WERI-Rb-1 (cell line): ENCODE measurements at places on chromosomes 12 and 14.

DNA sequence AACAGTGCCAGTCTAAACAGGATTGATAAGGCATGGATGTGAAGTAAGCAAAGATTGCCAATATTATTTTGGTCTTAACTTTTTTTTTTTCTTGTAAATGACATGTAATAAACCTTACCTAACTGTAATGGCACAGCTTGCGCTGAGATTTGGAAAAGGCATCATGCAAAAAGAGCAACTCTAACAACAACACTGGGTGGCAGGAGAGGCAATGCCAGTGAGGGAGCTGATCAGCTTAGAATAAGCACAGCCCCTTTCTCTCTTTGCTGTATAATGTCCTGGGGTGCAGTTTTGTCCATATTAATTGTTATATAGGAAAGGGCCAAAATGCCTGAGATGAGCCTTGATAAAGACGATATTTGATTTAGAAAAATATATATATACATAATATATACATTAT, 1589.7 kb upstream of the FLRT2 start:
- no peak for DNase-seq

- no peak for DNase-seq
Measured at GRCh38 chr12:113092607-113093408, 36.3 kb downstream of the DTX1 start.

- no peak for DNase-seq
Measured at GRCh38 chr14:103739466-103739792, 23.8 kb downstream of the ZFYVE21 start.

DNA sequence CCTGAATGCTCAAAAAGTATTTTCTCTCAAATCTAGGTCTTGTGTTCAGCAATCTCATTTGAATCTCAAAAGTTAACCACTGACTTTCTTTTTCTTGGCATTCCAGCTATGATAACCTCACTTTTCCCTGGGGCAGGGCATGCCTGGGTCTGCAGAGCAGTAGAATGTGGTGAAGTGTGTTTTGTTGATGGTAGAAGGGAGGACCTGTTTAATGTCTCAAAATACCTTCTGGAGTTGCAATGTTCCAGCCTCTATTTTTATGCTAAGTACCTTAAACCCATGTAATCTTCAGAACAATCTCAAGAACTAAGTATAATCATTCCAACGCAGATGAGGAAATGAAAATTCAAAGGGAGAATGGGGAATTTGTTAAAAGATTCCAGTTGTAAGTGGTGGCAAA, 82.1 kb upstream of the FUT8 start:
- no peak for DNase-seq

DNA sequence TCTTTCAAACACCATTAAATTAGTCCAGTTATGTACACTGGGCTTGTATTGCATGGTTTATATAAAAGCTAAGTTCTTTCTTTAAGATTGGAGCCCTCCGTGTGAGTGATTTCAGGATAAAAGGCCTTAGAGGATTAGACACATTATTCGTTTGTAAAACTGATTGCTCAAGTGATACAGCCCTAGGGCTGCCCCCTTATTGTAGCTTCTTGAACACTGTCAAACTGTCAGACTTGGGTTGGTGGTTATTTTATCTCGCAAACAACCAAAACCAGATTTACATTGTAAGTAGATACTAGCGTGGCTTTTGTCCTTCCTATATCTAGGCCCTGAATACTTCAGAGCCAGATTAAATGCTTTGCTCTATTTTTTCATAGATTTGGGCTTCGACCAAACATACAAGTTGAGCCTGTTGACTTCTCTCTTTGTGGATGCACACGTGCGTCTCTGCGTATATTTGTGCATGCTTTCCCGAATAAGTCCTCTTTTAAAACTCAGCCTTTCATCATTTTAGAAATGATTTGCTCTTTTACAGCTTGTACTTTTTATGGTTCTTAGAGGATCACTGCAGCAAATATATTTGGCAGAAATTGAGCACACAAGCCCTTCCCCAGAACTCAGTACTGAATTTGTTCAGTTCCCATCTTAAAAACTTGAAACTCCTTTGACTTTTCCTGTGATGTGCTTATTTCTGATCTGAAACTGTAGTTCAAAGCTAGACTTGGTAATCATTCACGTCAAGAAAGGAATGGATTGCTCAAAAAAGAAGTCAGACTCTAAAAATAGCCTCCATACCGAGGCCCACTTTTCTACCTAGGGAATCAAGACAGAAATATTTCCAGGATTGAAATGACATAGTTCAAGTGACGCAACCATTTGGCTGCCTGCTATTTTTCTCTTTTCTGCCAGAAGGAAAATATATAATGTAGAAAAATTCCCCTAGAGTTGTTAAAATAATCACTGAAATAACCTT, 129.5 kb downstream of the ETV6 start:
- no peak for DNase-seq

DNA sequence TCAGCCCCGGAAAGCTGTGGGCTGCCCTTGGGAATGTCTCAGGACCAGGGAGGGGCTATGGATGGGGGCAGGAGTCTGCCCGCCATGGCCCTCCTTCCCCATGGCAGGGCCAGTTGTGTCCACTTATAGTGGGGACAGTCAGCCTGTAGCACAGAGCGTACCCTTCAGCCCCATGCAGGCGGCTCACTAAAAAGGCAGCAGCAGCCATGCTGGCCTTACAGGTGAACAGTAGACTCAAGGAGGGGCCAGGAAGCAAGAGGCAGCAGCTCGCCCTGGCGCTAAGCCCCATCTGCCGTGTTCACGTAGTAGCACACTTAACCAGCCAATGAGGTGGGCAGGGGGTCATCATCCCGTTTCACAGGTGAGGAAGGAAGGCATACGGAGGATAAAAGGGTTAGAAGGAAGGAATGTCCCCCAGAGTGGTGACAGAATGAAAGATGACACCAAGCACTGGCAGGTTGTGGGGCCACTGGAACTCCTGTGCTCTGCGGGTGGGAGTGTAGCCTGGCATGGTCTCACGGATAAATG, 52.7 kb downstream of the FAM222A start:
- peak; percentile 9 for DNase-seq

GRCh38 chr14:57714487-57714931, 151.4 kb downstream of the SLC35F4 start:
- DNase-seq = peak; percentile 43

GRCh38 chr14:105448706-105449111, 25.9 kb upstream of the CRIP2 start:
- DNase-seq = peak; percentile 83

GRCh38 chr12:114441545-114441944, 35.6 kb upstream of the TBX5 start:
- DNase-seq = no peak
